Bronchial epithelial cell (primary cell): ENCODE measurements at places on chromosomes 12 and 14. TPM values are rescaled to one million over a fixed set of nuclear protein-coding genes. Genes with fewer than 3 reads are reported as not detected.

DNA sequence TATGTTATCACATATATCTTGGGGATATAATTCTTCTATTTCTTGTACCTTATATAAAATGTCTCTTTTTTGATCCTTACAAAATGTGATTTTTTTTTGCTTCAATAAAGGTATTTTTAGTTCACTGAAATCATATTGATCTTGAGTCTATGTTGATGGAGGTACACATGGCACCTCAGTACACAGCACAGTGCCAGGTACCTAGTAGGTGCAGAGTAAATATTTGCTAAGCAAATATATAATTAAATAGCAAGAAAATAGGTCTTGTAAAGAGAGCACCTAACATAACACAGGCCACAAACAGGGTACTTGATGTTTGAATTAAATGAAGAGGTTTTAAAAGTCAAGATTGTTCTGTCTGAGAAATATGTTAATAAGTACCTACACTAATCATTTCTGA, 69.7 kb downstream of the CIT start:
- no peak for DNase-seq

- DNase-seq, result peak; percentile 90
Measured at GRCh38 chr14:92644171-92644969, 104.1 kb downstream of the LGMN start.

GRCh38 chr14:20772650-20773049, 4.4 kb downstream of the EDDM3B start:
- DNase-seq, result no peak

DNA sequence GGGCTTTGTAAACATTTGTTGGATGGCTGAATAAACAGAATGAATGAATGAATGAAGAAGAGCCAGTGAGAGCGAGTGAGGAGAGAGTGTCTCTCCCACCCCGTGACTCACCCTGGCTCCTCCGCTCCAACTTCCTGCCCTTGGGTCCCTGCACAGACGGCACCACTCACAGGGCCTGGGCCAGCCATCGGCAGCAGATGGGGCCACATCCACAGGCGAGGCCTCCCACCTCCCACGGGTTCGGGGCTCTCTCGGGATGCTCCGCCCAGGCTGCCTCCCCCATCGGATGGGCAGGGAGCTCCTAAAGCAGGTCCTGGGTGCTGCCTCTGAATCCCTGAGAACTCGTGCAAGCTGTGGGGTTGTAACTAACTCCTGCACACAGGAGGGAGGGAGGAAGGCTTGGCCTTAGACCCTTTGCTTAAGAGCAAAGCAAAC, 41.3 kb downstream of the CCNK start:
- DNase-seq, result peak; percentile 24

GRCh38 chr14:51488569-51489220, 163.0 kb upstream of the FRMD6 start:
- peak; percentile 96 for DNase-seq

The HRK gene
- total RNA-seq, result not detected in 2 replicates
